Activated CD4-positive, alpha-beta T cell treated with anti-CD3 and anti-CD28 coated beads, Interleukin-2, amount 10 ng/mL, durations not matched to agents 7 days and 5 days (primary cell): ENCODE measurements at places on chromosomes 6 and 20. TPM values are rescaled to one million over a fixed set of nuclear protein-coding genes. Genes with fewer than 3 reads are reported as not detected.

- peak; percentile 87 for DNase-seq
Measured at GRCh38 chr6:90080876-90081481, 186.7 kb downstream of the GJA10 start.

Gene TFAP2D
- total RNA-seq: not detected

- no peak for DNase-seq
Measured at GRCh38 chr20:10315138-10315537, 96.5 kb downstream of the SNAP25 start.

- no peak for DNase-seq
Measured at GRCh38 chr6:83311231-83311630, 118.1 kb downstream of the RWDD2A start.
